Astrocyte of the cerebellum (primary cell): ENCODE measurements at places on chromosomes 12 and 14.

DNA sequence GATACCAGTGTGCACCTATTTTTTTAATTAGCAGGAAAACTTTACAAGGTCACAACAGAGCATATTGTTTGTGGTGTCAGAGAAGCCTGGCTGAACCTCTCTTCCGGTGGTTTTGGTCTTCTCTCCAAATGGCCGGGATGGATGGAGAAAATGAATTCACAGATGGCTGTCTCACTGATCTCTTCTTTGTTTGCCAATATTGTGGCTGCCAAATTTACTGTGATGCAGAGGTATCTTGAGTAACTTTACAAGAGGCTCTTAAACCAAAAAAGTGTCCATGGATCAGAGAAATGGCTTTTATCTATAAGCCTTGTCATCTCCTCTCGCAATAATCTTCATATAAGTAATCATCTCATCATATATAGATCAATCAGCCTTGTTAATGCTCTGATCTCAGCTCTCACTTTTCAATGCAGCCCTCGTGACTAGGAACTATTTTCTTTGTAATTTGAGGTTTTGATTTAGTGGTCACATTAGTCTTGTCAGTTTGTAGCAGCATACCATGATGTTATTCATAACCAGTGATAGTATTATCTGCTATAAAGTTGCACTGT is 308.1 kb downstream of the EGLN3 start:
- peak; percentile 44 for DNase-seq

DNA sequence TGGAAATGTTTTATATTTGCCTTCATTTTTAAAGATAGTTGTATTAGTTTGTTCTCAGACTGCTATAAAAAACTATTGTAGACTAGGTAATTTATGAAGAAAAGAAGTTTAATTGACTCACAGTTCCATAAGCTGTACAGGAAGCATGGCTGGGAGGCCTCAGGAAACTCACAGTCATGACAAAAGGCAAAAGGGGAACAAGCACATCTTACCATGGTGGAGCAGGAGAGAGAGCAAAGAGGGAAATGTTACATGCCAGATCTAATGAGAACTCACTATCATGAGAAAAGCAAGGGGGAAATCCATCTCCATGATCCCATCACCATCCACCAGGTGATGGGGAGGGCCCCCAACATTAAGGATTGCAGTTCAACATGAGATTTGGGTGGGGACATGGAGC is 35.5 kb upstream of the UNC79 start:
- no peak for DNase-seq

GRCh38 chr12:50221228-50222008 is 54.2 kb upstream of the CERS5 start:
- DNase-seq: peak; percentile 82

GRCh38 chr12:98243190-98243589 is 272.2 kb upstream of the TMPO start:
- no peak for DNase-seq

DNA sequence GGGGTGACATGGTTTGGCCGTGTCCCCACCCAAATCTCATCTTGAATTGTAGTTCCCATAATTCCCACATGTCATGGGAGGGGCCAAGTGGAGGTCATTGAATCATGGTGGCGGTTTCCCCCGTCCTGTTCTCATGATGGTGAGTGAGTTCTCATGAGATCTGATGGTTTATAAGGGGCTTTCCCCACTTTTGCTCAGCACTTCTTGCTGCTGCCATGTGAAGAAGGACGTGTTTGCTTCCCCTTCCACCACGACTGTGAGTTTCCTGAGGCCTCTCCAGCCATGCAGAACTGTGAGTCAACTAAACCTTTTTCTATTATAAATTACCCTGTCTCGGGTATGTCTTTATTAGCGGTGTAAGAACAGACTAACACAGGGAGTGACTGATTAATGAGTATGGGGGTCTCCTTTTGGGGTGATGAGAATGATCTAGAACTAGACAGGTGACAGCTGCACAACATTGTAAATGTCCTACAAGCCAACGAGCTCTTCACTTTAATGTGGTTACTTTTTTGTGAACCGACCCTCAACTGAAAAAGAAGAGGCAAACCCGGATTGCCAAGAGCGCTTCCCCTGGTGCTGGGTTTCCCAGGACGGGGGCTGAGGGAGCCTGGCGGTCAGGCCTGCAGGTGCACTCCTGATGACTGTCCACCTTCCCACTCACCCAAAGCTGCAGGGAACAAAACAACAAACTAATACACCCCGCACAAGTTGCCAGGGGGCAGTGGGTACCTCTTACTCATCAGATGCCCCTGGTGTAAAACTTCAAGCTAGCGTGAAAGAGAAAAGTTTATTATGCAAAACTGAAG is 90.1 kb downstream of the NCOR2 start:
- DNase-seq: no peak

DNA sequence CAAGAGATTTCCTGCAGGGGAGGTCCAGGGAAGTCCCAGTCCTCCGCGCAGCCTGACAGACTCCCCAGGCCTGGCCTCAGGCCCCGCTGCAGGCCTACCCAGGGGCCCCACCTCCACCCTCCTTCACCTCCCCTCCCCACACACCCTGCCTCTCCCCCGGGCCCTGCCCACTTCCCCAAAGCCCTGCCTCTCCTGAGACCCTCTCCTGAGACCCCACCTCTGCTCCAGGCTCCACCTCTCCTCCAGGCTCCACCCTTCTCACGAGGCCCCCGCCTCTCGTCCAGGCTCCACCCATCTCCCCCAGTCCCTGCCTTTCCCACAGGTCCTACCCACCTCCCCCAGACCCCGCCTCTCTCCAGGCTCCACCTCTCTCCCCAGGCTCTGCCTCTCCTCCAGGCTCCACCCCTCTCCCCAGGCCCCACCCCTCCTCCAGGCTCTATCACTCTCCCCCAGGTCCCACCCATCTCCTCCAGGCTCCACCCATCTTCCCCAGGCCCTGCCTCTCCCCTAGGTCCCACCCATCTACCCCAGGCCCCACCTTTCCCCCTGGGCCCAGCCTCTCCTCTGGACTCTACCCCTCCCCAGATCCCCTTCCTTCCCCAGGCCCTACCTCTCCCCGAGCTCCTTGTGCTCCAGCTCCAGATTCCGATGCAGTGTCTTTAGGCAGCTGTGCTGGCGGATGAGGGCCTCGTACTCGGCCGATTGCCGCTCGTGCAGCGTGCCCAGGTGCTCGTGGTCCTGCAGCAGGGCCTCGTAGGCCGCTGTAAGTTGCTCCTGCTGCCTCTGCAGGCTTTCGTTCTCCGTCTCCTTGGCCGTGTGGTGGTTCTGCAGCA is 58.8 kb upstream of the GPR68 start:
- no peak for DNase-seq

GRCh38 chr12:28611449-28611848 is 421.2 kb downstream of the CCDC91 start:
- no peak for DNase-seq

DNA sequence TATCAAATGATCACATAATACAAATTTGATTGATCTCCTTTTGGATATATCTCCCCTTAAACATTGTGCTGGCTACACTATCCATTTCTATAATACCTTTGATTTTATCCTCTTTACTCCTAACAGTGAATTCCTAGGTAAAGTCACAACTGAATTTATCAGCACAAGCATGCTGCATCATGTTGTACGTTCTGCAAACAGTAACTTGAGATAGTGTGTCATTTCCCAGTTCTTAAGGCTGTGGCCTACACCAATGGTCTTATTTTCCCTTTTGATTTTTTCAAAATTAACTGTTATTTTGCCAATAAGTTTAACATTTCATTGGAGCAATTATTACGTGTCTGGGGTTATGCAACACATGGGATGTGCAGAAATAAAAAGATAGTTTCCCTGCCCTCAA is 24.8 kb downstream of the PRKCH start:
- no peak for DNase-seq

DNA sequence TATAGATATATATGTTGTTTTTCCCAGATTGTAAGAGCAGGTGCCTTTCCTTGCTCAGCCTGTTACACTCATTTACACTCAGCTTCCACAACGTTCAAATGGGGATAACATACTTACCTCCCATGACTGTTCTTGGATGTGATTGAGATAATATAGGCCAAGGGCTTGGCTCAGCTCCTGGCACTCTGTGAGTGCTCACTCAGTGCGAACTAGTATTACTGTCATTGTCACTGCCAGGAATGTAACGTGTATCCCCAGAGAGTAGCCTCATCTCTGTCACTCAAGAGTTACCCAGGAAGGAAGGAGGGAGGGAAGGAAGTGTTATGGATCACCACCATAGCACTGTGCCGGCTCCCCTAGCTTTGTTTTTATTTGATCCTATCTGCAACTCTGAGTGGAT is 307.9 kb downstream of the PDZRN4 start:
- DNase-seq: no peak

- no peak for DNase-seq
Observed at GRCh38 chr14:50798048-50798421, 32.9 kb downstream of the NIN start.

DNA sequence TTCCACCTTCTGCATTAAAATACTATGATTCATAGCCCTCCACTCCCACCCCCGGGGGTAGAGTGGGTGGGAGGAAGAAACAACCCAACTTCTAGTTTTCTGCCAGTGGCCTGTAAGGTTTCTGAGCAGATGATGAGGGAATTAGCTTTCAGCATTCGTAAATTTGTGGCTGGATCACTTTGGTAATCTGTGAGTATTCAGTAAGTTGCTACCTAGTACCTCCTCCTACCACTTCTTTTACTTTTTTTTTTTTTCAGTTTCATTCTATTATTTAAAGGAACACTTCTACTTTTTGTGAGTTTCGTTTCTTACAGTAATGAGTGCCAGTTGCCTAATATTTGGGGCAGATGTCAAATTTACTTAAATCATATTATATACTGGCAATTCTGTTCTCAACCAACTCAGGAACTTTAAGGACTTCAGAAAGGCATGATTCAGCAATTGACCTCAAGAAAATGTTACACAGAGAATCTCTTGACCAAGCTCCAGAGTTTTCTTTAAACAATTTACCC is 42.4 kb upstream of the EMP1 start:
- DNase-seq: no peak

- DNase-seq: no peak
Observed at GRCh38 chr12:14261861-14262260, 103.6 kb upstream of the ATF7IP start.

DNA sequence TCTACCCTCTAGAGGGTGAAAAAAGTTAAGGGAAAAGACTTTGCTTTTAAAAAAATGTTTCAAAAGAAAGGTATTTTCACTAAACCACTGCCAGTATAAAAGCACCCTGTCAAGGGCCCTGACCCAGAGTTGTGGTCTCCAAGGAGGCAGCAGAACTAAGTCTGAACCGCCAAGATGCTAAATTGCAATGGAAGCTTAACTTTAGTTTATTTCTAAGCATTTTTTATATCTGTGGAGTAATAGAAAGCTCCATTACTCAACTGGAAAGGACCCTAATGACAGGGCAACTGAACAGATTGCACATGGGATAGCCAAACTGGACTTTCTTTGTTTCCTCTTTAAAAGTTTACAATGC is 379.8 kb downstream of the NAV3 start:
- DNase-seq: peak; percentile 32

DNA sequence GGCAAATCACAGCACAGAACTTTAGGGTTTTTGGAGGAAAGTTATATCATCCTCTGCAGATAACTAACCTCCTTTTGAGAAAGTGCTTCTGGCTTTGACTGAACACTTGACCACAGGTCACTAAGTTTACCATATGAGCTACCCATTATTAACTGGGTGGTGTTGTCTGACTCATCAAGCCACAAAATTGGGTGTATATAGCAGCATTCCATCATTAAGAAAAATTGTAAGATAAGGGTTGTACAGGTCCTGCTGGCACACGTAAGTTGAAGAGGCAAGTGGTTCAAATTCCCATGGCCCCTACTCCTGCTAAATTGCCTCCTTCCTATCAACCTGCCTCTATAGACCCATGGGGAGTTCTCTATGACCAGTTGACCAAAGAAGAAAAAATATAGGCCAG is 39.5 kb downstream of the L2HGDH start:
- DNase-seq: no peak

DNA sequence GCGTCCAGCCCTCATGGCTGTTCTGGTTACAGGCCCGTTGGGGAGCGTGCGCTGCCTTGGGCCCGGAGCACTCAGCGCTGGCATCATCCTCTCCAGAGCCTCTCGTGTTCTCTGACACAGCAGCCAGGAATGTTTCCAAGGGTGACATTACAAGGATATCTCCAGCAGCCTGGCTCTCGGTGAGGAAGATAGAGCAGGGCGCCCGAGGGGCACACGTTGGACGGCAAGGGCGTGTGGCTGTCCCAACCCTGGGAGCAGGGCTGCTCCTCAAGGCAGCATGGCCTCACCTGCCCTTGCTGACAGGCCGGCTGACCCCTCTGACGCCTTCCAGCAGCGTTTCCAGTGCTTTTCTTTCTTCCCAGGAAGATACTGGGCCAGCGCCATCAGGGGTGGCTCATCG is 14.4 kb downstream of the LRCOL1 start:
- no peak for DNase-seq

DNA sequence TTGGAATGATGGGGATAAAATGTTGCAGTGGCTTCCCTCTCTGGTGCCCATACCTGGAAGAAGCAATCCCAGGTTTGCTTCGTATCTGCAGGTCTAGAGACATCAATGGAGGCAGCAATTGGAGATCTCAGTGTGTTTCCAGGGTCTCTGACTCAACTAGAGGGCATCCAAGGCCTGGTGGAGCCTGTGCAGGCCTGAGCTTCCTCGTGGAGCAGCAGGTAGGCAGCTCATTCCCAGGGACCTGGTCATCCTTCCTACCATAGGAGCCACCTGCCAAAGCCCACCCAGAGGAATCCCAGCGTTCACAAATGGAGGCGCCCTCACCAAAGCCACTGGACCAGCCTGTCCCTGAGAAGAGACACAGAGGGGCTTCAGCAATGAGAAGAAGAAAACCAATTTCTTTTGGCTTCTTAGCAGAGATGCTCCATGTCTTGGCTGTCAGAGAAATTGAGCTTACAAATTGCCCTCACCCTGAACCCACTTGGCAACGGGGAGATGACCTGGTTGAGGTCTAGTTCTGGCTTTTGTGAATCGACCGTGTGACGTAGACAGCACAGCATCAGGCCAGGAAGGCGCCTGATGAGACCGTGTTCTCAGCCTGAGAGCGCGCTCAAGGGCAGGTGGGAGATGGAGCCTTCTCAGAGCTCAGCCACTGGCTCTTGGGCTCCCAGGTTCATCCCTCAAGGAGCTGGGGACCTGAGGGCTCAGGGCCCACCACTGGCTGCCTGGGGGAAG is 283.6 kb downstream of the DPF3 start:
- DNase-seq: no peak

DNA sequence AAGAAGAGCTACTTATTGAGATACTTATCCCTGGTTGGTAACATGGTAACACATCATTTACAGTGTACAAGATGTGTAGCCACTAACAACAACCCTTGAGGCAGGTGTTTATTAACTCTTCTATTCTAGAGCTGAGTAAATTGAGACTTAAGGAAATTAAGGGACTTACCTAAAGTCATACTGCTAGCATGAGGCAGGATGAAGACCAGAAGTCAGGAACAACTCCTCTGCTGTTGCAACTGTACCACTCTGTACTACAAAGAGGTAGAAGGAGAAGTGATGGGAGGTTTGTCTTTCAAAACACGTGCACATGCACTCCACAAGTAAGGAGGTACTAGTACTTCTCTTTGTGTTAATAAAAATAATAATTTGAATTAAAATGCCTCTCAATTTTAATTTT is 79.9 kb downstream of the LLPH start:
- DNase-seq: no peak

- no peak for DNase-seq
Observed at GRCh38 chr12:52525661-52526499, 5.7 kb upstream of the KRT5 start.

GRCh38 chr14:104217486-104218360 is 79.3 kb downstream of the KIF26A start:
- no peak for DNase-seq

GRCh38 chr12:57242329-57242690 is 8.7 kb downstream of the STAC3 start:
- DNase-seq: no peak

- DNase-seq: no peak
Observed at GRCh38 chr14:100879782-100880181, 23.7 kb downstream of the RTL1 start.

- no peak for DNase-seq
Observed at GRCh38 chr14:70832561-70833305, 23.4 kb upstream of the MAP3K9 start.
